Panc1 (cell line): ENCODE measurements at places on chromosomes 12 and 14. TPM values are rescaled to one million over a fixed set of nuclear protein-coding genes. Genes with fewer than 3 reads are reported as not detected.
A peak's percentile ranks its signal among the peaks of the same experiment; 100 is the strongest.

Gene CCDC175
- total RNA-seq = not detected

GRCh38 chr12:59717436-59717835, 121.6 kb downstream of the SLC16A7 start:
- DNase-seq = no peak

GRCh38 chr14:73776194-73776537, 62.0 kb upstream of the PNMA1 start:
- DNase-seq = no peak

GRCh38 chr12:50924439-50925341, 27.7 kb upstream of the HIGD1C start:
- no peak for DNase-seq

DNA sequence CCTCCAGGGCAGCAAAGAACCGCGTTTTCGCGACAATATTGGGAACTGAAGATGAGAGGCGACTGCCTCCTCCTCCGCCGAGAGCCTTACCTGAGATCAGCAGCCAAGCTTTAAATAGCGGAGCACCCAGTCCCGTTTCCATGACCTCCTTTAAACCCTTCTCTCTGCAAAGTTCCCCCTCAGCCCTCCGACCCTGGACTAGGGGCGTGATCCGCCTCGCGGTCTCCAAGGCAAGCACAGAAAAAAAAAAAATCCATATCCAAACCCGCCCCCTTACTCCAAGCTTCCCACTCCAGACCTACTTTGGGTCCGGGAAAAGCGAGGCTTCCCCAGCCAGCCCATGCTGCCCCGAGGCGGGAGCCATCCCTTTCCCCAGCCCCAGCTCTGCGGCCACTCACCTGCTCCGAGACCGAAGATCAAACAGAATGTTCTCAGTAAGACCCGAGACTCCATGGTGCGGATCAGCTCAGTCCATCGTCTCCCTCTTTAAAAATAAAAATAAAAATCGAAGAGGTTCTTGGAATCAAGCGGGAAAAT, 630 bp downstream of the NELL2 start:
- no peak for DNase-seq

Gene ZBTB42
- 16.5 TPM for total RNA-seq

GRCh38 chr14:21408147-21408546, 24.3 kb upstream of the SUPT16H start:
- no peak for DNase-seq

GRCh38 chr12:58252914-58253313, 311.5 kb downstream of the ATP23 start:
- no peak for DNase-seq

DNA sequence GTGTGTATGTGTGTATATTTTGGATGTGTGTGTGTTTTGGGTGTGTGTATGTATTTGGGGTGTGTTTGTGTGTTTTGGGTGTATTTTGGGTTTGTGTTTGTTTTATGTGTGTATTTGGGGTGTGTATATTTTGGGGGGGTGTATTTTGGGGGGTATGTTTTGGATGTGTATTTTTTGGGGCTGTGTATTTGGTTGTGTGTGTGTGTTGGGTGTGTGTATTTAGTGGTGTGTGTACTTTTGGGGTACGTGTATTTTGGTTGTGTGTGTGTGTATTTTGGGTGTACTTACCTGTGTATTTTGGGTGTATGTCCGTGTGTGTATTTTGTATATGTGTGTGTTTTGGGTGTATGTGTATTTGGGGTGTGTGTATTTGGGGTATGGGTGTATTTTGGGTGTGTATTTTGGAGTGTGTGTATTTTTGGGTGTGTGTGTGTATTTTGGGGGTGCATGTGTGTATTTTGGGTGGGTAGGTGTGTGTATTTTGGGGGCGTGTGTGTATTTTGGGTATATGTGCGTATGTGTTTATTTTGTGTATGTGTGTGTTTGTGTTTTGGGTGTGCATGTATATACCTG, 16.7 kb upstream of the TCTN2 start:
- no peak for DNase-seq

Gene IGFBP6
- 4.7 TPM for total RNA-seq

- no peak for DNase-seq
Measured at GRCh38 chr12:79634957-79635471, 55.8 kb downstream of the PAWR start.

Gene JAG2
- 43.7 TPM for total RNA-seq

- DNase-seq = no peak
Measured at GRCh38 chr12:13258197-13258596, 61.7 kb downstream of the EMP1 start.

- no peak for DNase-seq
Measured at GRCh38 chr14:92506231-92506630, 7.3 kb upstream of the RIN3 start.

Gene SDR9C7
- not detected for total RNA-seq

DNA sequence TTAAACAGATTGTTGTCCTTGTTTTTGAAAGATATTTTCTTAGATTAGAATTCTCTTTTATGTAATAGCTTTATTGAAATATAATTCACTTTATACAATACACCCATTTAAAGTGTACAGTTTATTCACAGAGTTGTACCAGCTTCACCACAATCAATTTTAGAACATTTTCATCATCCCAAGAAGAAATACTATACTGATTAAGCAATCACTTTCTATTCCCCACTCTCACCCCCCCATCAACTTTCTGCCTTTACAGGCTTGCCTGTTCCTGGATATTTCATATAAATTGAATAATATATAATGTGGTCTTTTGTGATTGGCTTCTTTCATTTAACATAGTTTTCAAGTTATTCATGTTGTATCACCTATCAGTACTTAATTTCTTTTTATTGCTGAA, 44.4 kb downstream of the ARHGAP5 start:
- no peak for DNase-seq

- no peak for DNase-seq
Measured at GRCh38 chr14:41597647-41598046, 9.0 kb upstream of the LRFN5 start.

Gene KRT77
- not detected for total RNA-seq

GRCh38 chr14:50093496-50093895, 22.9 kb downstream of the VCPKMT start:
- DNase-seq = no peak

Gene DAO
- not detected for total RNA-seq

DNA sequence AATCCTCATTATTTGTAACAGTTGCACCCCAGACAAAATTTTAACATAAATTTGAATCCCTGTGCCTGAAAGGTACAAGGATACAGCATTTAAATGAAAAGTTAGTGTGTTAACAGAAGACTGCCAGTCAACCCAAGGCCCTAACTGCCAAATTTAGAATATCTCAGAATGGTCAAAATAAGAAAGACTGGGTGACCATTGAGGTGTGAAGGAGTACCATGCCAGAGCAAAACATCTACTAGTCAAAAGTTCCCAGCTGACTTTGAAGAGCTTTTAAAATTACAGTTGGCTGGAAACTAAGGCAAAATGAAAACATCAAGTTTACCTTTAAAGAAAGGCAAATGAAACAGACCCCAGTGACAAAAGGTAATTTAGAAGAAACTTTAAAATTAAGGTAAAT, 18.4 kb downstream of the SAV1 start:
- no peak for DNase-seq

Gene TMEM260
- 8.9 TPM for total RNA-seq

- DNase-seq = no peak
Measured at GRCh38 chr14:105197211-105197641, 16.1 kb upstream of the NUDT14 start.

DNA sequence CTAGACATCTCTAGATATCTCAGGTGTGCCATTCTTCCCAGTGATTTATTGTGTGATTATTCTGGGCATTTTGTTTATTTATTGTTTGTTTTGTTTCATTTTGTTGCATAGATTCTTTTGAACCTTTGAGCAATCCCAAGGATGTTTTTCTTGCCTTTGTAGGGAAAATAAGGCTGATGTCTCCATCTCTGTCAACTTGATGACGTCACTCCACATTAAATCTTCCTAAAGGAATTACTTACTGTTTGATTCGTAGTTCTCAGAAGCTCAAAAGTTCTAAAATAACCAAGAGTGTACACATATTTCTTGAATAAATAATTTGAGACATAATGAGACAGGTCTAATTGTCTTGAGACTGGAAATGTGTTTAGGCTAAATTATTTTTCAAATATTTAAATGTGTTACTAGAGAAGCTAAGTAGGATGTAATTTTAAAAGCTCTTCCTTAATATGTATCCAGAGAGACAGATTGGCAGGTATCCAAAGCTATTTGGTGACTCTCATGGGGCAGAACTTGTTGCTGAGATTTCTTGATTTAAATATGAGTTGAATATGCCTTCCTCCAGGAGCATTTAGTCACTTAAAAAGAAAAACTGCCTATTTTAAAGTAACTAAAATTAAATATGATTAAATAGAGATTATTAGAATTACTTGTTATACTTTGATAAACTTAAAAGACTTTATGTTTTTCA, 128.7 kb downstream of the CNTN1 start:
- DNase-seq = no peak

Gene ARHGEF25
- 10.5 TPM for total RNA-seq

Gene RERG
- total RNA-seq = not detected

GRCh38 chr12:49201595-49202295, 12.9 kb upstream of the TUBA1A start:
- no peak for DNase-seq

GRCh38 chr14:52755607-52756316, 25.8 kb downstream of the STYX start:
- no peak for DNase-seq

DNA sequence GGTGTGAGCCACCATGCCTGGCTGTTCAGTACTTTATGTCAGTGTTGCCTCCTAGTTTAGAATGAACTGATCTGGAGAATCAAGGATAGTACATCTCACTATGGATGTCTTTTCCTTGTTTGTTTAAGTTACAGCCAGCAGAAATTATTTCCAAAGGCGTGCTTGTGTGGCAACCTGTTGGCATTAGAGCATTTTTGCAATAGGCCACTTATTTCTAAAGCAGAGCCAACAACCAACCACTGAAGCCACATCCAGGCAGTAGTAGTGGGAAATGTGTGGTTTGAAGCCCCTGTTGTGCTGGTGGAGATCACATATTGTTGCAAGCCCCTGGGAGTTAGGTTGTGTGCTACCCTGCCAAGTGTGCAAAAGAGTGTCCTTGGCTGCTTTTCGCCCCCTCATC, 3.7 kb downstream of the ANO6 start:
- DNase-seq = no peak

DNA sequence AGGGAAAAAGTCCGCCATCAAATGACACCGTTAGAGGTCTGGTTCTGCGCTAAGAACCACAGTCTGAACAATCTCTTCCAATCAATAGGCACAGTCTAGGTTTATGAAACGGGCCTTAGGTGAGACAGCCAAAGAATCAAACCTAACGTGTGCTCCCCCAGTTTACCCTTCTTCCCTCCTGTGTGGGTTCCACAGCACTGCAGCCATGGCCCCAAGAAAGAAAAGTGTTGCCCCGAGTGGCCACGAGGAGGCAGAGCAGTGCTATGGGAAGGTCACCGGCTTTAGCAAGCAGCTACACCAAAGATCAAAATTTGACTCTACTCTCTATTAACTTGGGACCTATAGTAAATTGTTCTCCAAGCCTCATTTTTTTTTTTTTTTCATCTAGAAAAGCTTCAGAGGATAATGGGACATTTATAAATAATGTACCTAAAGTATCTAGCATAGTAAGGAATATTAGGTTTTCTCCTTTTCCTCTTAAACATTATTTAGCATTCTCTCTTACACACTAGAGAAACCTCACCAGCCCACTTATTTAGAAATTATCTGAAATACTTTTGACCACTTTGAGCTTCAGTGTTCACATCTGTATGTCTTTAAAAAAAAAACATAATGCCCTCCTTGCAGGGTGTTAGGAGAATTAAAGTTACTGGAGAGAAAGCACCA, 70.2 kb upstream of the GPHB5 start:
- DNase-seq = peak; percentile 30

Gene DLGAP5
- total RNA-seq = 48.7 TPM

Gene ASCL1
- not detected for total RNA-seq

Gene NANOG
- total RNA-seq = 0.62 TPM

- DNase-seq = no peak
Measured at GRCh38 chr12:49867570-49868341, 24.9 kb upstream of the BCDIN3D start.

GRCh38 chr12:9872162-9872561, 3.0 kb upstream of the CLEC2B start:
- no peak for DNase-seq

DNA sequence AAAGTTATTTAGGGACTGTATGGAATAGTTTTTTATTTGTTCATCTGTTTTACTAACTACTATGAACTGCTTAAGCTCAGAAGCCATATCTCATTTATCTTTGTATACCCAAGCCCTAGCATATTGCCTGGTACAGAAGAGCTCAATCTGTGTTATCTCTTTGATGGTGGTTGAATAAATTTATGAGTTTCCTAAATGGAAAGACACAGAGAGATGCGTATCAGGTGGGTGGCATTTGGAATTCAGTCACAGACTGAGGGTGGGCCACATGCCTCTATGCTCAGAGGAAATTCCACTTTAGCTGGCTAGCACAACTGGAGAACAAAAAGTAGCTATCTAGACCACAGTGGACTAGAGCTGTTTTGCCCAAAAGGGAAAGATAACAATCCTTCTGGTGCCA, 145.5 kb downstream of the SLC6A15 start:
- DNase-seq = no peak

Gene CLEC9A
- total RNA-seq = not detected

Gene CAMKK2
- total RNA-seq = 37.8 TPM

Gene PIANP
- 0.13 TPM for total RNA-seq

- DNase-seq = no peak
Measured at GRCh38 chr12:46549527-46550265, 177.1 kb upstream of the SLC38A2 start.

DNA sequence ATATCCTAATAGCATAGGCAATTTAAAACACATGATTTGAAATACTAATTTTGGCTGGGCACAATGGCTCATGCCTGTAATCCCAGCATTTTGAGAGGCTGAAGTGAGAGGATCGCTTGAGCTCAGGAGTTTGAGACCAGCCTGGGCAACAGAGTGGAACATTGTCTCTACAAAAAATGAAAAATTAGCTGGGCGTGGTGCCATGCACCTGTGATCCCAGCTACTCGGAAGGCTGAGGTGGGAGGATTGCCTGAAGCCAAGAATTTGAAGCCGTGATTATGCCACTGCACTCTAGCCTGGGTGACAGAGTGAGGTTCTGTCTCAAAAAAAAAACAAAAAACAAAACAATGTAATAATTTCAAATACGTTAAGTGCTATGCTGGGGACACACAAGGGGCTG, 83.3 kb downstream of the SSPN start:
- no peak for DNase-seq

DNA sequence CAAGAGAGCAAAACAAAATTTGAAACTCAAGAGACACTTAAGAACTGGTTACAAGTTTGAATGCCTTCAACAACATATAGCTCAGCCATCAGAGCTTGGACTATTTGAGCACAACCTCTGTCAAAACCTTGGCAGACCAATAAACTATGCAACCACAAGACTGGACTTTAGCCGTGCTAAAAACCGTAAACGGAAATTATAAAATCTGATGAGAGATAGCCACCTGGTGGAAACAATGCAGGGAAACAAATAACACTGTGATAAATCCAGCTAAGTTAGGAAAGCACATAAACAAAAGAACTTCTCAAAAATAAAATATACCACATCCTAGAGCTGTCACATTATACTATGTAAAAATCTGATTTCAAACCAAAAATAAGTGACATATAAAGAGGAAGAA, 1074.2 kb upstream of the NOVA1 start:
- no peak for DNase-seq

- DNase-seq = no peak
Measured at GRCh38 chr14:84591827-84592445, 938.0 kb upstream of the FLRT2 start.

- no peak for DNase-seq
Measured at GRCh38 chr14:38197001-38197783, 10.5 kb upstream of the SSTR1 start.

- DNase-seq = no peak
Measured at GRCh38 chr12:105461271-105461943, 130.9 kb downstream of the C12orf75 start.
